ENCODE measurements at places on chromosomes 5 and 9. TPM values are rescaled to one million over a fixed set of nuclear protein-coding genes. Genes with fewer than 3 reads are reported as not detected.
A peak's percentile ranks its signal among the peaks of the same experiment; 100 is the strongest.

The LOX gene
- total RNA-seq, result 2.2 TPM

- no peak for DNase-seq
Measured at GRCh38 chr5:75324791-75325190, 12.2 kb upstream of the HMGCR start.

DNA sequence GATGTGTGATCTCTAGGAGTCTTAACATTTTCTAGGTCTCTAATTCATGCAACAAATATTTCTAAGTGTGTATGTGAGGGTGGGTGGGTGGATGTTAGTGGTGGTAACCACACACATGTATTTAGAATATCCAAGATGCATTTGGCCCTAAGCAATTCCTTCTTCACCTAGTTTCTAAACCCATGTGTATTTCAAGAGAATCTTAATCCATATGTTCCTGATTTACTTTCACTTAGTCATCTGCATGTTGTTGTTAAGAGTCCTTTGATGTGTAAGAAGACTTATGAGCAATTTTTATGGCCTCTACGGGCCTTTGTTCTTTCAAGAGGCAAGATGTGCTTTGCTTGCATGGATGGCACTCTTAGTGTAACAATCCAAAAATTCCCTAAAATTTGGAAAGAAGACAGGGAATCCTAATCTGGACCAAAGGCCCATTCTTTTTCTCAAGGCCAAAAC, 282.6 kb downstream of the SPATA31D1 start:
- no peak for DNase-seq

- DNase-seq, result no peak
Measured at GRCh38 chr5:151128817-151129216, 28.8 kb downstream of the ANXA6 start.

- no peak for DNase-seq
Measured at GRCh38 chr9:97529363-97530076, 28.1 kb downstream of the TMOD1 start.

DNA sequence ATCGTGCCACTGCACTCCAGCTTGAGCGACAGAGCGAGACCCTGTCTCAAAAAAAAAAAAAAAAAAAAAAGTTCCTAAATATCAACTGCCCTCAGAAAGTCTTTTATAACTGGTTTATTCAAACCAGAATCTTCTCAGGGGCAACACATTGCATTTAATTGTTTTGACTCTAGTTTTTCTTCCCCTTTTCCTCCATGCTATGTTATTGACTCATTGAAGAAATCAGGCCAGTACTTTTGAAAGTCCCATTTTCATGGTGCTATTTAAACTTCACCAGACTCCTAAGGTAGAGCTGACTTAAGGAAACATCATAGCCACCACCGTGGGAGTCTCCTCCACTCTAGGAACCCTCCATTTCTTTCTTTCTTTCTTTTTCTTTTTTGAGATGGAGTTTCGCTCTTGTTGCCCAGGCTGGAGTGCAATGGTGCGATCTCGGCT, 83.1 kb upstream of the IL6ST start:
- no peak for DNase-seq

DNA sequence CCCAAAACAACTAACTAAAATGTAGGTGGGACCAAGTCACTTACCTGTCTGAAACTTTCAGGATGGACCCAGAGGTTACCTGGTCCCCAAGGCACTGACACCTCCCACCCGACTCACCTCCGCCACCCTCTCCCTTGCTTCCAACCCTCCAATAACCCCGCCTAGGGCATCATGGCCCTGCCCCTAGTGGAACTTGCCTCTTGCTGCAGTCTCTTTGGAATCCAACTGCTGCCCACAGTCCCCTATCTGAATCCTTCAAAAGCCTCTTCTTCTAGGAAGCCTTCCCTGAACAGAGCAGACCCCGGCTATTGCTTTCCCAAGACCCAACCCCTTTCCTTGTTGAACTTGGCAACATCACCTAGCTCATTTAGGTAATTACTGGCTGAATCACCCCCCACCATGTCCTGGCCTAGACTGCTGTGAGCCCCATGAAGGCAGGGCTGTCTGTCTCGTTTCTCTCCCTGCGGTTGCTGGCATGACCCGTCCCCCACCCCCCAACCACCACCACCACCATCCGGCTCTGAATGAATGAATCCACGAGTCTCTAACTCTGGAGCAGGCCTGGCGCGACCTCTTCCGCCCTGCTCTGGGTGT, 9.4 kb downstream of the CRB2 start:
- DNase-seq, result no peak

DNA sequence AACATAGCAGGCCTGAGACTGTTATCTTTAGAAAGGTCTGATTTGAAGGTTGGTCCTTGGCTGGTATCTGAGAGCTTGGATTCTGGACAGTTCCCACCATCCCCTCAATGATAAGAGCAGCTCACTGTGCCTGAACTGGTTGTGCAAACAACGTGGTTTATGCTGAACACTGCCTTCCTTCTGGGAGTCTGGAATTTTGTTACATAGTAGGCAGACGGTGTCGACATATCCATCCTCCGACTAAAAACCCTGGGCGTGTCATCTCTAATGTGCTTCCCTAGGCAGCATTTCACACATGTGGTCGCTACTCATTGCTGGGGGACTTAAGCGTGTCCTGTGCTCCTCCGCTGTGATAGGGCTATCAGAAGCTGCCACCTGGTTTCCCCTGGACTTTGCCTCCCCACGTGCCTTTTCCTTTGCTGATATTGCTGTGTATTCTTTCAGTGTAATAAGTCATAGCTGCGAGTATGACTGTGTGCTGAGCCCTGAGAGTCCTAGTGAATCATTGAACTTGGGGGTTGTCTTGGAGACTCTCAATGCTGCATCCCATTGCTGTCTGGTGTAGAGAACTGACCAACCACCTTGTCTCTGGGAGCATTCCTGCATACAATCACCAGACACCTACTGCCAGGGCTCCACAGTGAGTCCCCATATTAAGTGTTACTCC, 119.1 kb upstream of the TBC1D2 start:
- no peak for DNase-seq

DNA sequence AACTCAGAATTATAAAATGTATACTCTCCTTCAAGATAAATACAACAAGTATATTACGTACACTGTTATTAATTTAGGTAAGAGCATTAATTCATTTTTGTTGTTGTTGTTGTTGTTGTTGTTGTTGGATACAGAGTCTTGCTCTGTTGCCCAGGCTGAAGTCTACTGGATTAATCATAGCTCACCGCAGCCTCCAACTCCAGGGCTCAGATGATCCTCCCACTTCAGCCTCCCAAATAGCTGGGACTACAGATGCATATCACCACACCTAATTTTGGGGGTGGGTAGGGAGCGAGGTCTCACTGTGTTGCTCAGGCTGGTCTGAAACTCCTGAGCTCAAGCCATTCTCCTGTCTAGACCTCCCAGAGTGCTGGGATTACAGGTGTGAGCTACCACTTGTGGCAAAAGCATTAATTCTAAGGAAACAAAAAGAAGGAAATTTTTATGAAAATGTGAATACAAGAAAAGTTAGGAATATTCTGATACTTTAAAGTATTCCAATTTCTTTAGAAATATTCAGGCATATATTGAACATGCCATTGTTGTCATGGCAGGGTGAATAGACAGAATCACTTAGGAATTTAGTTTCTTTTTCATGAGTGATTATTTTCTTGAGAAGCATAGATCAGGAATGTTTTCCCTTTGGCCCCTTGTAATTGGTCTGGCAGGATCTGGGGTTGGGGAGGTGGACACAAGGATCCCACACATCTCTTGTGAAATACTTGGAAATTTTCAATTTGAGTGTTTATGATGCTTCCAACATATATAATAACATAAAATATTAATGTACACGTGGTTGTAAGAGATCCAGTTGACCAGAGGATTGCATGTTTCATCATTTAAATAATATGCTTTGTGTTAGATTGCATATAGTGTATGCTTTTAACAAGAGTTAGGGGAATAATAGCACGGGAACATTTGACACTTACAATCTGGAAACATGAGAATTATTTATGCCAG, 263.6 kb downstream of the FANCC start:
- DNase-seq, result no peak

DNA sequence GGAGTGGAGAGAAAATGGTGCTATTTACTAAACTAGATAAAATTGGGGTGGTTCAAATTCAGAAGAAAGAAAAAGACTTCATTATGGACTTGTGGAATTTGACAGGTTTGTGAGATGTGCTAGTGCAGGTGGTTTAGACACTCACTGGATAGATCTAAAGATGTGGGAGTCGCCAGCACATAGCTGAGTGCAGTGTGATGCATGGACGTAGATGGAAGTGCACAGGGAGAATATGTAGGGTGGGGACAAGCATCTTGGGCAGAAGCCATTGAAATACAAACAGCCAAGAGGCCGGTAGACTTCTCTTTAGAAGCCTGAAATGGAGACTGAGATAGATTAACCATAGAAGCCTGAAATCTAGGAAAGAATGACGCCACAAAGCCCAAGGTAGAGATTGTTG, 10.7 kb downstream of the HAPLN1 start:
- DNase-seq, result no peak

DNA sequence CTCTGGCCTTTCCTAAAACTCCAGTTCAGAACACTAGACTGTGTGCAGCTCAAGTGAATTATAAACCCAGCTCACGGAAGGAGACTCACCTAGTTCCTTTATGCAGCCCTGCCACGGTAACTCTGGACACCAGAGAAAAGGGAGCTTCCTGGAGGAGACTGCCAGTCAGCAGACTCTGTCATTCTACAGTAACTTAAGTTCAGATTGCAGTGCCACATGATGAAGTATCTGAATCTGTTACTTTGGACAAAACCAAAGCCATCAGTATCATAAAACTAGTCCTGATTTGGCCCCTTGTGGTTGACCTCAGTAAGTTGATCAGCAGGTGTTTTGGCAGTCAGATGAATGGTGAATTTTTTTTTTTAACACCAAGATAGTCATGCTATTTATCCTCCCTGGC, 2.7 kb downstream of the MTRR start:
- no peak for DNase-seq

DNA sequence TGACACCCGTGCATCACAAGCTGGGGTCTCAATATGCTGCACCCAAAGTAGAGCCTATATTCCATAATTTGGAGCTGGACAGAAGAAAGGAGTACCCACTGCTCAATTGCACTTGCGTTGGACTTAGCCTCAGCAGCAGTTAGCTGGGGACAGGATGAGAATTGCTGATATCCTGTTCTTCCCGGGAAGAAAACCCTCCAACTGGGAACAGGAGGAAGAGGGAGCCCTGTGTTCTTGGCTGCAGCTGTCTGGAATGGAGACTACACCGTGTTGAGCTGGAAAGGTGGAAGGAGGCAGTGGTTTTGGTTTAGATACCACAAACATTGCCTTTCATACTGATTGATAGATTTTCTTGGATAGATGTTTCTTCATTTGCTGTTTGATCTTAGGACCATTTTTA, 24.6 kb downstream of the CNTLN start:
- DNase-seq, result no peak

GRCh38 chr9:91298311-91298710, 63.4 kb downstream of the AUH start:
- DNase-seq, result no peak

DNA sequence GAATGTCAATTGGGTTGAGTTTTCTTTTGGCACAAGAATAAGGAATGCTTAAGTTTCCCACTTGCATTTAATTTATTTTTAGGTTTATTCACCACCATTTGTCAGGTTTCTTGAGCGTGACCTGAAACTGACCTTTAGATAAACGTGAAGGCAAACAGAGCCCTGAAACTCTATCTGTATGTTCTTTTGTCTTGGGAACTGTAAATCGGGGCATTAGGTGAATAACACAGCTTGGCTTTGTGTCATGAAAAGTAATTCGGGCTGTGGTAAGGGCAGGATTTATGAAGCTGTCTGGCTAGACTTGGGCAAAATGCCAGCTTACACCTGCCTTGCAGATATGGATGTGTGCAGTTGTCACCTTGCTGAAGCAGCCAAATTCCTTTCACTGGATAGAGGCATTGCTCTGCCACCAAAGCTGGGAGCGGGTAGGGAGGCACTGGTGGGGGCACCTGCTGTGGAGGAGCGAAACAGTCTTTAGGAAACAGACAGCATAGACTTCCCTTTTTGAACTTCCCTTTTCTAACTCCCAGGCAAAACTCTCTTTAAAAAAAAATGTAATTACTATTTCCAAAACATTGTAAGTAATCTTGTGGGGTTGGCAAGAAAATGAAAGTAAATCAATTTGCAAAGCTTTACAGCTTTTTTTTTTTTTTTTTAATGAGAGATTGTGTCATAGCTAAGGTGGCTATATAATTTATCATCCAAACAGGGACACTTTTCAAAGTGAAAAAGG, 545.2 kb downstream of the CSNK1G3 start:
- DNase-seq, result no peak

GRCh38 chr5:16666883-16667398, 50.1 kb upstream of the RETREG1 start:
- no peak for DNase-seq

- no peak for DNase-seq
Measured at GRCh38 chr9:19976226-19976625, 187.4 kb upstream of the SLC24A2 start.

- DNase-seq, result peak; percentile 73
Measured at GRCh38 chr9:137034709-137035506, 3.0 kb upstream of the FUT7 start.

Measured in H1 (cell line).